ENCODE measurements at places on chromosomes 3 and 15.

DNA sequence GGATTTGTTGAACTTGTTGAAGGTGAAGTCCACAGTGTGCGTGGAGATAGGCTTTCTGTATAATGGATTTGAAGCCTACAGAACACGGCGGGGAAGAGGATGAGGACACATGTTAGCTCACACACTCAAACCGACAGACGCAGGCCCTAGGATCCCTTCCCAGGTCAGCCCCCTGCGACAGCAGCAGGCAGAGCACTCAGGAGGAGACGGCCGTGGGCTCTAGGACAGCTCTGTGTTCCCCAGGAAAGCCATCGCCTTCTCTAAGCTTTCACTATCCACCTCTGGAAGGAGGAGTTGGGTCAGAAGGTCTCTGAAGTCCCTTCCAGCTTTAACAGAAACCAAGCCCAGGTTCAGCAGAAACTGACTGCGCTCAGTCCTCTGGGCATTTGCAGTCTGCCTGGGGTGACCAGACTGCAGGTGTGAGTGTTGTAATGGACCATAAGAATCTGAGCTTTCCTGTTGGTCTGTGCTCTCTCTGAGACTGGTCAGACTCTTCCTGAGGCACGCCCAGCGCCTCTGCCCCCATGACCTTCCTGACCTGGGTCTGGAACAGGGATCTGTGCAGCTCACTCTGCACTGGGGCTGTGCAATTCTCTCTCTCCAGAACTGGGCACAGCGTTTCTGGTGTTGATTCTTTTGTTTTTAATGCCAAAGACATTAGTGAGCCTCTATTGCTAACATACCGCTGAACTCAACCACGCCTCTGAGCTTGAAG, 33.5 kb downstream of the UMPS start:
- H3K4me3 ChIP-seq: no peak overlapping the region
- H3K27me3 ChIP-seq: peaks cover 5% of the 10 kb centered on the region
- no peaks in the 10 kb centered on the region for H3K36me3 ChIP-seq
- H3K27ac ChIP-seq: no peak overlapping the region
- no peak for DNase-seq

GRCh38 chr3:138946663-138947494, at the start of the genes FOXL2 and FOXL2NB:
Gene FOXL2 (minus strand): TSS chr3:138947137. CDS start chr3:138946722, 415 bp downstream.
Gene FOXL2NB (plus strand): TSS chr3:138947217. CDS start chr3:138947365, 148 bp downstream.
- H3K27ac ChIP-seq: no peak within 1 kb of the TSS
- H3K4me1 ChIP-seq: peaks cover 35% of the 10 kb centered on the region
- no peak for DNase-seq
- peak within 1 kb of the TSS; percentile 48 for H3K4me3 ChIP-seq
- peaks cover 85% of the 10 kb centered on the region for H3K27me3 ChIP-seq

DNA sequence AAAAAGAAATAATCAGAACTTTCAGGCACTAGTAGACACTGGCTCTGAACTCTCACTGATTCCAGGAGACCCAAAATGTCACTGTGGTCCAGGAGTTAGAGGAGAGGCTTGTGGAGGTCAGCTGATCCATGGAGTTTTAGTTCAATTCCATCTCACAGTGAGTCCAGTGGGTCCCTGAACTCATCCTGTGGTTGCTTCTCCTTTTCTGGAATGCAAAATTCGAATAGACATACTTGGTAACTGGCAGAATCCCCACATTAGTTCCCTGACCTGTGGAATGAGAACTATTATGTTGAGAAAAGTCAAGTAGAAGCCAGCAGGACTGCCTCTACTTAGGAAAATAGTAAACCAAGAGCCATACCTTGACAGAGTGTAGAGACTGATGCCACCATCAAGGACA, 87.3 kb upstream of the OXTR start:
- H3K27me3 ChIP-seq: no peaks in the 10 kb centered on the region
- no peak for DNase-seq
- no peaks in the 10 kb centered on the region for H3K4me1 ChIP-seq
- H3K27ac ChIP-seq: no peak overlapping the region
- H3K4me3 ChIP-seq: no peak overlapping the region

DNA sequence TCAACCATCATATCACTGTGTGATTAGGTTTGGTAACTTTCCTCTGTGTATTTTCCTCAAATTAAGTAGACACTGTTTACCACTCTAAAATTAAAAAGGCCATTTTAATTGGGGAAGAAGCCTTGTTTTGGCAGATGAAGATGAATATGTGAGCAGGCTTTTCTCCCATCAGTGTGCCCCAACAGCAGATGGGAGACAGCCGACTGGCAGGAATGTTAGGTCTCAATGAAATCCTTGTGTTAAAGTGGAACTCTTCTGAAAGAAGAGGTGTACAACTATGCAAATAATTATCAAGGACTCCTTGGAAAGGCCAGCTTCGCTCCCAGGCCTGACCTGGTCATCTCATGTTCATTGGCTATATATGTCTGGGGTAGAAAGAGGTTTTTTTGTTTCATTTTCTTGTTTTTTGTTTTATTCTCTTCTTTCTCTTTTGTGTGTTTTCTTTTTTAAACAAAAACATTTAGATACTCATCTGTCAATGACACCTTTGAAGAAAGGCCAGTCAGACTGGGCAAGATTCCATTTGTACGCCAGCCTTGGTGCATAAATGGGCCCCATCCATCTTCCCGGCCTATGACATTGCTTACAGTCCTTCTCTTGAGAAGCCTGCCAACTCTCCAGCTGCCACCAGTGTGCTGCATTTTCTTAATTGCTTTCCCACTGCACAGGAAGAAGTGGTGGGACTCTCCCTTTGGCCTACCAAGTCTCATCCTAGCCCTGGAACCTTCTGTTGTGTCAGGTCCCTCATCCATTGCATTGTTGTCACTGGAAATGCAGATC, 25.8 kb downstream of the LRTM1 start:
- no peak for DNase-seq
- H3K4me3 ChIP-seq: no peak overlapping the region
- H3K27me3 ChIP-seq: no peaks in the 10 kb centered on the region
- no peaks in the 10 kb centered on the region for H3K36me3 ChIP-seq

DNA sequence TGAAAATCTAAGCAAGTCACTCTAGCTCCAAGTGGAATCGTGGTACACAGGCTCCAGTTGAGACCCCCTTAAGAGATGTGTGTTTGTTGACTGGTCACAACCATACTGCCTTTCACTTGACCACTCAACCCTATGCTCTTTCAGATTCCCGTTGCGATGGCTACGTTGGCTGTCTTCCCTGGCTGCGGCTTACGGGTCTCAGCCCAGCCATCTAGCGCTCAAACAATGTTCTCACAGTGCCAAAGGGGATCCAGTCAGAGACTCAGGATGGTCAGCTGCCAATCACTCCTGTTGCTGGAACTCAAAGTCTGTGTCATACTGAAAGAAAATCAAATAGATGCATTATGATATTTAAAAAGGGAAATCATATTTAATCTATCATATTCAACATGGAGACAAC, 237.6 kb downstream of the ITPR1 start:
- H3K27ac ChIP-seq: no peak overlapping the region
- H3K36me3 ChIP-seq: peaks cover 50% of the 10 kb centered on the region
- no peak overlapping the region for H3K4me3 ChIP-seq
- H3K4me1 ChIP-seq: peaks cover 35% of the 10 kb centered on the region
- H3K27me3 ChIP-seq: no peaks in the 10 kb centered on the region

DNA sequence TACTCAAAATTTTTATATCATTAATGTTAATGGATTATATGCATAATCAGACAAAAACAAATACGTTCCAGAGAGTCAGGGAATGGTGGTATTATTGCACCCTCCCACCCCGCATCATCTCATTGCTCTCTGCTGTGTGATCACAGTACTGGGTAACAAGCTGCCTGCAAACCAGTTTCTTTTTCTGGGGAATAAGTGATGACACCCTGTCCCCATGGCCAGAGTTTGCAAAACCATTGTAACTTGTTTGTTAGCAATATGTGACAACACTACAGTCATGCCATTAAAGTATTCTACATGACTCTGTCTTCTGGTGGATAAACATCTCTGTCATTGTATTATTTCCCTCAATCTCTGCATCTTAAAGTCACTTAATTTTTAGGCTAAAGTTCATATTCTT, 39.5 kb downstream of the ZBTB38 start:
- no peaks in the 10 kb centered on the region for H3K27me3 ChIP-seq
- H3K27ac ChIP-seq: no peak overlapping the region
- H3K4me3 ChIP-seq: no peak overlapping the region
- peaks cover 54% of the 10 kb centered on the region for H3K36me3 ChIP-seq
- no peak for DNase-seq
- H3K4me1 ChIP-seq: peaks cover 81% of the 10 kb centered on the region
